ENCODE measurements at places on chromosomes 3 and 15.

- DNase-seq = no peak
These were observed 8.7 kb downstream of the PXK start for GRCh38 chr3:58341376-58341775.

DNA sequence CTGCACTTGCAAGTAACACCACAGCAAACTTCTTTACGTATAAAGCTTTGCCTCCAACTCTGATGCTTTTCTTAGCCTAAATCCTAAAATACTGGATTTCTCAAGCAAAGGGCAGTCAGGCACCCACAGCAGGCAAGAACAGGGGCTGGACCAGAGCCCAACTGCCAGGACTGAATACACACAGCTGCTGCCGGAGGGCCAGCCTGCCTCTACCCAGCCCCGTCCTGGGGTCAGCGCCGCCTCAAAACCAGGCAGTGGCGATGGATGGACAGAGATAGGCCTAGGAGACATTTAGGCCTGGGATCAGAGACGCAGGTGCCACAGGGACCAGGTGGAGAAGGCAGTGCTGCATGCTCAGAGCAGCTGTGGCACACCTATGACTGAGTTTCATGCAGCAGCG lies 47.6 kb upstream of the SEC61A1 start:
- no peak for DNase-seq

GRCh38 chr15:47206358-47206978 lies 510.8 kb upstream of the SEMA6D start:
- no peak for DNase-seq

DNA sequence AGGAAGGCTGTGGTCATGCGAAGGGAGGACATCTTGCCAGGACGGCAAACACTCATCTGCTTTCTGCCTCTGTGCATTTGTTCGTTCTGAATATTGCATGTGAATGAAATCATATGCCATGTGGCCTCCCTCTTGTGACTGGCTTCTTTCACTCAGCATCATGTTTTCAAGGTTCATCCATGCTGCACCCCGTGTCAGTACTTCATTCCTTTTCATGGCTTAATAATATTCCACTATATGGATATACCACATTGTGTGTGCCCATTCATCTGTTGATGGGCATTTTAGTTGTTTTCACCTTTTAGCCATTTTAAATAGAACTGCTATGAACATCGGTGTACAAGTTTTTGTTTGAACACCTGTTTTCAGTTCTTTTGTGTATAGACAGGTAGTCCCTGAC lies 118.7 kb downstream of the GABRG3 start:
- no peak for DNase-seq

DNA sequence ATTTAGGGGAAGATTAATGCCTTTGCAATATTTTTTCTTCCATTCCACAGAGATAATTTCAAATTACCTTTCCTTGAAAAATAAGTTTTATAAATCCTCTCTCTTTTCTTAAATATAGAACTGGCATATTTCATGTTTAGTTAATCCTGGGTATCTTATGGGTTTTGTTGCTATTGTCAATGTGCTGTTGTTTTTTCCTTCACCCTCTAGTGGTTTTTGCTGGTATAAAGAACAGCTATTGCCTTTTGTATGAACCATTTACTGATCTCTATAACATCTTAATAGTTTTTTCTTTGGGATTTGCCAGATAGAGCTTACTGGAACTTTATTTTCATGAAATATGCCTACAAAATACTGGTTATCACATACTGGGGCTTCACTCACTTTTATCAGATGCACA lies 359.6 kb upstream of the DPPA4 start:
- no peak for DNase-seq

DNA sequence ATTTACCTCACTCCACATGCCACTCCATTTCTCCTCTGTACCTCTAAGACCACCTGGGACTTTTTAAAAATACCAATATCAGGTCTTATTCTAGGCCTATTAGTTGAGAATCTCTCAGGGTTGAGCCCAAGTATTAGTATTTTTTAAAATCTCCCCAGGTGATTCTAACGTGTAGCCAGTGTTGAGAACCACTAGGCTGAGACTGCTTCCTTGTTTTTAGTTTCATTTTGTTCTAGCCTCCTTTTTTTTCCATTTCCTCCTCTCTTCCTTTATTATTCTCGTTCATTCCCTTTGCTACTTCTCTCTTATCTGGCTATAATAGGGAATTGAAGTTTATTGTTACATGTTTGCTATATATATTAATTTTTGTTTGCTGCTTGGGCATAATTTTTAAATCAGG lies 217.8 kb upstream of the CD96 start:
- DNase-seq = no peak

DNA sequence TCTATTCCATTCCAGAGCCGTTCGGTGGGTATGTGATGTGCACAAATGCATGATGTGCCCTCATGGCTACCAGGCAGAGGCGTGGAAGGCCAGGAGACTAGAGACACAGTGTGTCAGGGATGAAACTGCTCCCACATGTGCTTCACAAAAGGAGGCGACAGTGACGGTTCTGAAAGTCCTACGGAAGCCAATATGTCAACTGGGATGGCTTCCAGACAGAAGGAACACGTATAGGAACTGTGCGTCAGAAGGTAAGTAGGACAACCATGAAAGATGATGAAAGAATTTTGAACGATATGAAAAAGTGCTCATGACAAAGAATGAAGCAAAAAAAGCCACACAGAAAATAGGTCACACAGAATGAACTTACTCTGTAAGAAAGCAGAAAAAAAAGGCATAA lies 34.1 kb downstream of the GLB1 start:
- DNase-seq = no peak

- no peak for DNase-seq
These were observed 23.6 kb upstream of the PLXNA1 start for GRCh38 chr3:126959136-126959920.

GRCh38 chr3:194584320-194584776 lies 48.9 kb downstream of the TMEM44 start:
- DNase-seq = no peak

DNA sequence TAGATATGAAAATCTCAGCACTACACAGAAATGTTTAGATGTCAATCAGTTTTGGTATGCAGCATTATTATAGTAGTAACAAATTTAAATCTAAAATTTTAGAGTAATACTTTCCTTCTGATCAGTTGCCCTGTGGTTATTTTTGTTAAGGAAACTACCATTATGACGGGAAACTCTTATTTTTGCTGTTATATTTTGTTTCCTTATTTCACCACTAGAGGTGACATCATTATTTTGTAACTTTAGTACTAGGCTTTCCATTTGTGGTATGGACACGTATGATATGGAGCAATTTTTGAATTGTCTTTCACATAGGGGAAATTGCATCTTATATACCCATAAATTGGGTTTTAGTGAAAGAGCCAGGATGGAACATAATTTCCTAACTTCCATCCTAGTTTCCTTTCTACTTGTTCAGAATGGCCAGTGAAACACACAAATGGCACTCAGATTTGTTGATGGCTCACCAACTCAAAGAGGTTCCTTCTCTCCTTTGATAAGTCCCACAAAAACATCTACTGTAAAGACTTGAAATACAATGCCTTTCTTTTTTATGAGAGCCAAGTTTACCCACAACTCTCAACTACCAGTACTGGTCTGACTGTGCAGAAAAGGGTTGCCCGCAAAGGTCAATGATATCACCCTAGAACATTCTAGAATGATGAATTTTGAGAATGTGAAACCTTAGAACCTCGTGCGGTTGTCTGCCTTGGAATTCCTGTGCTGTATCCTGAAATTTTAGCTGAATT lies 19.4 kb upstream of the PPP4R2 start:
- DNase-seq = peak; percentile 64

- DNase-seq = no peak
These were observed 22.8 kb downstream of the BCL2A1 start for GRCh38 chr15:79948095-79948695.

DNA sequence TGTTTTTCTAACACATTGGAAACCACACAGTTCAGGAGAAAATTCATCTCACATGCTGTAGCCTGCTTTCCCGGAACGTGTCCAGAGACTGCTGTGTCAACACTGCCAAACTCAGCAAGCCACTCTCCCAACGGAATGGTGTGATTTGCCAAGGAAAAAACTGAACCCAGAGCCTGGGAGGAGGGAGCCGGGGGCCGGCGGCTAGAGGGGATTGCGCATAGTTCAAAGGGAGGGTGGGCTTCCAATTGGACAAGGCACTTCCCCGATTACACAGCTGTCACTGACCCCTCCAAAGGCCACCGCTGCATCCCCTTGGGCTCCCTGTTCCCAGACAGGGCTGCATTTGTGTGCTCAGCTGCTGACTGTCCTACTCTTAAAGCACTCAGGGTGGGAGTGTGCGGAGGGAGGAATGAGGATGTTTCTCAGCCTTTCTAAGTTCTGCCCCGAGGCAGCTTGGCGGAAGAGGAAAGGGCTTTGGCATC lies 256.2 kb downstream of the ZNF621 start:
- peak; percentile 95 for DNase-seq
